ENCODE measurements at places on chromosomes 6 and 20.

GRCh38 chr20:3786126-3786484, 435 bp downstream of the CENPB start:
- peak; percentile 69 for DNase-seq

DNA sequence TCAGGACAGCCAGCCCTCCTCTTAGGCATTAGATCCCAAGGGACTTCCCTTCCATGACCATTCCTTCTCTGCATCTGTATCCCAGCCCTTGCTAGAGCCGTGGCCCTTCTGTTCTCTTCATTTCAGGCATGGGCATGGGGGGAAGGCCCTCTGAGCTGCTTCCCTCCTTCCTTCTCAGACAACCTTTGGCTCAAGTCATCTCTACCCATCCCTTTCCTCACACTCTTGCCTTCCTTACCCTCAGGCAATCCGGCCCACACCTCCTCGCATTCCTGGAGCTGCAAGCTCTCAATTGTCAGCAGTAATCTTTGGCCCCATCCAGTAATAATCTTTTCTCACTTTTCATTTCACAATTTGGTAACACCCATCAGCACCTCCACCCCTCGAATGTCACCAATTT, 426.9 kb upstream of the JARID2 start:
- DNase-seq = no peak

GRCh38 chr20:44736170-44737021, 9.3 kb upstream of the KCNK15 start:
- peak; percentile 82 for DNase-seq

DNA sequence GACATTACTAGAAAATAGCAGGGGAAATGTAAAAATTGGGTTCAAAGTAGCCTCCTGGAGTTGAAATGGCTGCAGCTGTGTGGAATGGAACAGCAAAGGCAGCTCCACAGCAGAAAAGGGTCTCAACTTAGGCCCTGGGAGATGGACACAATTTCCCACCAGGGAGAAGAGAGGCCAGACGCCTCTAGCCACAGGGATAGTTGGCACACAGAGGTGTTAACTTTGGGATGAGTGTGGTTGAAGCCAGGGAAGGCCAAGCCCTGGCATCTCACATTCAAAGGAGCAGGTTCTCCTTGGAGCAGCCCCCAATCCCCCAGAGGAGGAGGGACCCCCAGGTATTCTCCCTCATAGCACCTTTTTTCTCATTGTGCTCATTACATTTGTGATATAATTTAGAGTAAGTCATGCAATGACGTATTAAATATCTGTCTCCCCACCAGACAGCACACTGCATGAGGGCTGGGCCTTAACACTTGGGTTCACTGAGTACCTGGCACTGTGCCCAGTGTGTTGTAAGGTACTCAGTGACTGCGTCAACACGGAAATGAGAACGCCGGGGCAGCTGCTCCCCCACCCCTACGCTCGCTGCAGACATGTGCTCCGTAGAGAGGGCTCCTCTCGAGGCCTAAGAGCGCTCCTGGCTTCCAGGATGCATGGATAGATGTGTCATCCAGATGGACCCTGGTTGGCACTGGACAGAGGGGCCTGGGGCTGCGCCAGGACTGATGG, 76.0 kb upstream of the CD93 start:
- peak; percentile 25 for DNase-seq

DNA sequence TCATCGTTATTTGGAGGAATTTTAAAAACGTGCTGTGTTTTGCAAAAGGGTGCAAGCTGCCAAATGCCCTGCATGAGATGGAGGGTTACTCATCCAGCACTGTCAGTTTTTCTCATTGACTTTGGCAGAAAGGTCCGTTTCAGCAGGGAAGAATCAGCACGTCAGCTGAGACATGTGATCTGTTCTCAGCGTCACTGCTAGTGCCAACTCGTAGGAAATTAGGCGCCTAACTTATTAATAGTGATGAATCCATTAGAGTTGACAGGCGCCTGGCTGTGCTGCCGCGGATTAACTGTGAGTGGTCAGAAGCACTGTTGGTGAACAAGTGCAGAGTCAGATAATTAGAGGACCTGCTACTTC, 175.5 kb upstream of the FOXQ1 start:
- DNase-seq = no peak

GRCh38 chr6:3341467-3341866, 82.7 kb downstream of the PSMG4 start:
- DNase-seq = peak; percentile 71

DNA sequence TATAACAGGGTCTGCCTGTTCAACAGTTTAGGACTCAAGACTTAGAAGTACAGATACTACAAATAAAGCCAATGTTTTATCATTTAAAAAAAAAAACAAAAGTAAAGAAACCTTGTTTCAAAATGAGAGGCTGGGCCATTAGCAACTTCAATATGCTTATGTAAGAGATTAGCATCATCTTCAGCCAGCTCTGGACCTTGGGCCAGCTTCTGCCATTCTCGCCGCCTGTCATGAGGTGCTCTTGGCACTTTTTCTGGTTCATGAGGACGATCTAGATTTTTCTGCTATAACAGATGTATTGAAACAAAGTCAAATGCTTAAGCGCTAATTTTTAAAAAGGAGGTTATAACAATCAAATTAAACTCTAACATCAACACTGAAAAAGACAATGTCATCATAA, 74.2 kb downstream of the WASF1 start:
- no peak for DNase-seq

GRCh38 chr6:87817183-87817582, 115.2 kb upstream of the AKIRIN2 start:
- DNase-seq = no peak

DNA sequence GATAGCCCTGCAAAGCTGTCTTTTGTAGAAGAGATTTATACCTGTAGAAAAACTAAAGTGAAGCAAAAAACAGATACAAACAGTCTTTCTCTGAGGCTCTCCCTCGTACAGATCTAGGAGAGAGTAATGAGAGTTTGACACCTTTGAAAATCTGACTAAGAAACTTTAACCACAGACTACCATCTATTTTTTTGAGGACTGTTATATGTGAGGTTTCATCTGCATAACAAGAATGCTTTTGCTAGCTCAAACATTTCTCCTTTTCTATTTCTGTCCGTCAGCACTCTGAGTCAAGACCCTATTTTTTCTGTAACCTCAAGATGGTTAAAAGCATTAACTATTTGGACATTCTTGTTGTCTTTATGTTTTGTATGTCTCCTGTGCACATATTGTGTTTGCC, 193.0 kb downstream of the BTBD3 start:
- DNase-seq = no peak

- no peak for DNase-seq
Measured at GRCh38 chr20:10330071-10330470, 104.0 kb downstream of the MKKS start.

DNA sequence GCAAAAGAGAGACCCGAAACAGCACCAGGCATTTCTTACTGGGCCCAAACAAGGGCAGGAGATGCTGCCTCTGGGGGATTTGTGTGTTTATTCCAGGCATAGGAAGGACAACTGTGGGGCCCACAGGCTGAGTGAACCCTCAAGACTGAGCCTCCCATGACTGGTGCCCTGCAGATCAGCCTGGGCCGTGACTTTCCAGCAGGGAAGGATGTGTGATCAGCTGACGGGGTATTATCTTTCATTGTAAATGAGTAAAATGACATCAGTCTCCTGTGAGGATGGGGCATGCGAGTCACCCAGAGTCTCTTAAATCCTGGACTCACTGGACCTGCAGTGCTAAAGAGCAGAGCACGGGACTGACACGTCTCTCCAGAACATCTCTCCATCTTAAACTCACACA, 3.9 kb upstream of the TEAD3 start:
- peak; percentile 78 for DNase-seq

GRCh38 chr6:42411406-42411805, 40.3 kb downstream of the TRERF1 start:
- DNase-seq = no peak

- DNase-seq = no peak
Measured at GRCh38 chr20:59580146-59580946, 24.0 kb upstream of the PHACTR3 start.

- no peak for DNase-seq
Measured at GRCh38 chr20:50108556-50109235, 4.3 kb downstream of the UBE2V1 start.

GRCh38 chr6:122476131-122476530, 4.5 kb upstream of the SERINC1 start:
- DNase-seq = peak; percentile 46

- DNase-seq = peak; percentile 79
Measured at GRCh38 chr6:52286798-52287432, 2.4 kb upstream of the MCM3 start.
